Renal cortex interstitium (tissue), 15 donors: ENCODE measurements at places on chromosomes 7 and 10. TPM values are rescaled to one million over a fixed set of nuclear protein-coding genes. Genes with fewer than 3 reads are reported as not detected.

- DNase-seq, result no peak
Observed at GRCh38 chr7:5248201-5248885, 34.4 kb upstream of the SLC29A4 start.

DNA sequence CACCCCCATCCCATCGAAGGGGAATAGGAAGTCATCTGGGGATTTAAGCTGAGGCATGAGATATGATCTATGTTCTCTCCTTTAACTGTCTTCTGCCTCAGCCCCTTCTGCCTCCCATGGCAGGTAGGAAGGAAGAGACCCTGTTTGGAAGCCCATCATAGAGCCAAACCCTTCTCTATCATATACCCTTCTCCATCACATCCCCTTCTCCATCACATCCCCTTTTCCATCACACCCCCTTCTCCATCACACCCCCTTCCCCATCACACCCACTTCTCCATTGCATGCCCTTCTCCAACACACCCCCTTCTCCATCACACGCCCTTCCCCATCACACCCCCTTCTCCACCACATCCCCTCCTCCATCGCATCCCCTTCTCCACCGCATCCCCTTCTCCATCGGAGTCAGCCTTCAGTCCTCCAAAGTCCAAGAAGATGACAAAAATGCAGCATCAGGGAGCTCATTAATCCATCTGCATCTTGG lies 7.2 kb upstream of the SLIT1 start:
- DNase-seq, result no peak

DNA sequence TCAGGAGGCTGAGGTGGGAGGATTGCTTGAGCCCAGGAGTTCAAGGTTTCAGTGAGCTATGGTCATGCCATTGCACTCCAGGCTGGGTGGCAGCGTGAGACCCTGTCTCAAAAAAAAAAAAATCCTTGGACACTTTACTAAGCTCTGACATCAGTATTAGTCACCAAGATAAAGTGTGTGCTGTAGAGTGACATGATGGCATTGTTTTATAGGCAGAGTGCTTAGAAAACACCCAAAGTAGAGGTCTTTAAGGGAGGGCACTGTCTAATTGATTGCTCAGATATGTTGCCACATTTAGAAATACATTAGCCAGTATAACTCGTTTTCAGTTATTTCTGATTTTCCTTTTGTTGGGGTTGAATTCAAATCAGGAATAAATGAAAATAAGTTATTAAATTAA lies 235.9 kb downstream of the REEP3 start:
- no peak for DNase-seq

DNA sequence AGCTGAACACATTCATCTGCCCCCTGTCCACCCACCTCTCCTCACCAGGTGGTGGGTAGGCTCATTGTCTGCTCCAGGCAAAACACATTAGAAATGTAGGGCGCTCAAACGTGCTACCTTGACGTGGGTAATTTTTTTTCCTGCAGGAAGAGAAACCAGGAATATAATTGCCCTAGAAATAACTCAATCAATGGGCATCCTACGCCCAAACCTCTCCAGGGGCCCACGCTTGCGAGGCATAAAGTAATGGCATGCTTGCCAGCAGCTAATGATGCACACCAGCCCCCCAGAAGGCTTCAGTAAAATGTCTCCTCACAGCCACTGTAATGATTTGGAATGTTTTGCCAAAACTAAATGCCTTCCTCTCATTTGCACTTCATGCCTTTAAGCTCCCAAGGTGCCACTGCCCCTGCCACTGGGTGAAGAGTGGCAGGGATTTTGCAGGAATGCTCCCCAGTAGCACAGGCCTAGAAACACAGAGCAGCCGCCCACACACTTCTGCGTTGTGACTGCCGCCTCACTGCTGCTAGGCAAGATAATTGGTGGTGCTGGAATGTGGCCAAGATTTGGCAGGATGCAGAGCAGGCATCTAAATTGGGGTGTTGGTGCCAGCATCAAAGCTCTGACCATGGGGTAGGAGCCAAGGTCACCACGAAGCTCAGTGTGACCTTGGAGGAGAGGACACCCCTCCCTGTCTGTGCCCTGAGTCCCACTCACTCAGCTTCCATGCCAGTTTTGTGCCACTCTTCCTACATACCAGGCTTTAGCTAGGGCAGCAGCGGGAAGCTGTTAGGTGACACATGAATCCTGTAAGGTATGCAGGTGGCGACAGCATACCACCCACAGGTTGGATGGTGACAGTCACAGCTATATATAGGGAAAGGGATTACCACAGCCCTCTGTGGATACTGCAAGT lies 48.7 kb upstream of the PPP1R3C start:
- DNase-seq, result no peak

GIMAP6 gene
- polyA plus RNA-seq, result 16.3 TPM
